Fibroblast of skin of right biceps (primary cell): ENCODE measurements at places on chromosomes 13 and 19.

- DNase-seq = no peak
Observed at GRCh38 chr19:47434088-47434487, 14.8 kb upstream of the MEIS3 start.

DNA sequence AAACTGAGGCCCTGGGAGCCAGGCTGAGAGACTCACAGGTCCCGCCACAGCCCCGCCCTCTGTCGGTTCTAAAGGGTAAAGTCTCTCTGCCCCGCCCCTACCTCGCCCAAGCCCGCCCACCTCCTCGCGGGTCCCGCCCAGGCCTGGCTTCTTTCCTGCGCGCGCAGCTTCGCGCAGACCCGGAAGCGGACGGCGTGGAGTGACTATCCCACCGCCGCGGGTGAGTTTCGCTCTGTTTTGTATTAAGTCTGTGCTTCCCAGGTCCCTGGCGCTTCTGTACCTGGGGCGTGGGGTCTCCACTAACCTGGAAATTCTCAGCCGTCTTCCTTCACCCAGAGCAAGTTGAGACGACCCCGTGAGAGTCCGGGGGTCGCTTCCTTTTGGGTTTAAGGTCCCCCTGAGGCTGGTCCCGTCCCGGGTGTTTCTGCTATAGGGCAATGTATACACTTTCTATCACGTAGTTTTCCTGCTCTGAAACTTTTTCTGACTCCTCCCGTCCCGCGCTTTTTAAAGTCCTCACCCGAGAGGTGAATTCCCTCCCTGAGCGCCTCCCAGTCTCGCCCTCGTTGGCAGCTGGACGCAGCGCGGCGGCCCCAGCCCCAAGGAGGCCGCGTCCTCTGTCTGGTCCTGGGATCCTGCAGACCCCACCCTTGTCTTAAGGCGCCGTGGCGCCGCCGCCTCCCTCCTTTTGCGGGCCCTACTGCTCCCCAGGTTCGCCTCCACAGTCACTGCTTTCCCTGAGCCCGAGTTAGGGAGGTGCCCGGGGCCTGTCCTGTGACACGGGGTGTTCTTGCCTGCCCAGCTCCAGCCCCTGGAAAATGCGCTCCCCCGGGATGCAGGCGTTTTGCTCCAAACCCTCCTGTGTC is at the start of gene ZNF765:
Gene ZNF765, plus strand, starts transcription at position 176 of the 866 bp plus-strand sequence. CDS start 2,867 bp downstream, outside the sequence.
- DNase-seq = peak; percentile 92

DNA sequence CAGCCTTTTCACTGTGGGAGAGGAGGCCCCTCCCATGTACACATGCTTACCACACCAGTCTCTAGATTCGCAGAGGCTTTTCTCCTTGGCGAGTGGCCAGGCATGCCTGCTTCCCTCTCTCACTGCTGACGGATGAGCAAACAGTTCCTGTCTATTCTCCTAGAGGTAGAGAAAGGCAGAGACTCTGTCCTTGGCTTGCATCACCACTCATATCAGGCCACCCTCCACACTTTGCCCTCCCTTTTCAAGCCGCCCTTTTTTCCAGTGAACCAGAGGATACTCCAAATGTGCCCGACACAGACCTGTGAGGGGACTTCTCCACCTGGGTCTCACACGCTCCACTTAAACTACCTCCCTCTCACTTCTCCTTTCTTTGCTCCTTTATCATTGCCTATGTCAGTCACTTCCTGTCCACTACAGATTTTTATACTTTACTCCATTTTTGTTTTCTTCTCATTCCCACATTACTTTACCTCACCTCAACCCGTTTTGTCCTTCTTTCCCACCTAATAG is 284.6 kb downstream of the DNAJC15 start:
- DNase-seq = peak; percentile 95

GRCh38 chr13:37889820-37890219 is 20.2 kb upstream of the TRPC4 start:
- no peak for DNase-seq
